ENCODE measurements at places on chromosomes 4 and X.

DNA sequence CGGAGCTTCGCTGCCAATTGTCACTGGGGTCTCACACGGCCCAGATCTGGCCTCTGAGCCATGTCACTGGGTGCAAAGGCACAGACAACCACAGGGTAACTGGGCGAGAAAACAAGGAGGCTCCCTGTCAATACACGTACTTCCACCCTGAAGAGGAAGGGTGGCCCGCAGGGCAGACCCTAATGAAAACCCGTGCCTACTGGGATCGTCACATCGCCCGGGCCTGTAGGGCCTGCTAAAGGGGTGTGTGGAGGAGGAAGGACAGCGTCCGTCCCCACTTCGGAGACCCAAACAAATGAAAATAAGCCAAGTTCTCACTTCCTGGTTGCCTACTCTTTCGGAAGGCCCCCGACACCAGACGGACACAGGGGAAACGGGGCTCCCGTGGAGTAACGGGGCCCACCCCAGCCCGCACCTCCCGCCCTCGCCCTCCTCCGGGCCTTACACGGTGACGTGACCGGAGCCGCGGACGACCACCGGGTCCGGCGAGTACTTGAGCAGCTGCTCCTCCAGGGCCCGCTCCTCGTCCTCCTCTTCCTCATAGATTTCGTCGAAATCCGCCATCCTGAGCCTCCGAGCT, 578 bp downstream of the CHIC2 start:
- no peak for DNase-seq

DNA sequence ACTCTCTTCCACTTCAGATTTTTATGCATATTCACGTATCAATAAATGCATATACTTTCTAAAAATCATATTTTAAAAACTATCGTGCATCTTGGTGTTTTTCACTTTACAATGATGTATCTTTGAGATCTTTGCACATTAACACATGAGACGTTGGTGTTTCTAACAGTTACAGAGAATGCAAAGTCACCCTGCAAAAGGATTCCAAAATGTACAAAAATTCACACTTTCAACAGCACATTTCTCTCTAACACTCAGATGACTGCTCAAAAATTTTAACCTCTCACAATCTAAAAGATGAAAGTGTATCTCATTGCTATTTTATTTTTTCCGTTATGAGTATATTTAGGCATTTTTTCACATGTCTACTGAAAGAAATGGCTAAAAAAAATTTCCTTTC, 38.9 kb downstream of the ELOVL6 start:
- DNase-seq = no peak

DNA sequence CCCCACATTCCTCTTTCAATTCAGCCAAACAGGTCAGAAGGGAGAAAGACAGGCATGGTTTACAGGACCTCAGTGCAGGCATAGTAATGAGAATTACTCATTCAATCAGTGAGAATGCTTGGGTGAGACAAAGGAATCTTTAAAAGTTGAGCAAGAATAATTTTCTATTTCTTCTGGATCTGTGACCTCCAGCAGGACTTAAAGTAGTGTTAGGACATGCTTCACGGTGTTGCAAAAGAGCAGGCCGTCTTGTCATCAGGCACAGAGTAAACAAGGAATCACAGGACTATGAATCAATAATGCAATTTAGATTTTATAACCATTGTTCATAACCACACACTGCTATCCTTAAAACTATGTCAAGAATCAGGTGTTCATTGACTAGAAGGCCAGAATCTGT, 130.6 kb upstream of the GLRA2 start:
- DNase-seq = no peak

DNA sequence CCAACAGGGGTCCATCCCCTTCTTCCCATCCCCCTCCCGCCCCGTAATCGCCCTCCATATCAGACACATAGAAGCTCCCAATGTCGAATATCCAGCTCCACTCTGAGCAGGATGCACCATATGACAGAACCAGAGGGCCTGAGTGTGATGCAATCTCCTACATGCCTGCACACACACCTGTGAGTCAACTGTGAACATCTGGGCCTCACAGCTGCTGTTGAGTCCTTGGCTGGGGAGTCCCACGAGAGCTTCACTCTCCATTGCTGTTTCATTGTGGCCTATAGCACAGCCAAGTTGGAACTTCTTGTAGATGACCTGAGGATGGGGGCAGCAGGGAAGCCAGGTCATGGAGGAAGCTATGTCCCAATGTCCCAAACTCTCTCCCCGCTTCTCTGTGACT, 8.2 kb downstream of the SLC38A5 start:
- peak; percentile 33 for DNase-seq

- no peak for DNase-seq
These were observed 93.3 kb downstream of the YIPF7 start for GRCh38 chr4:44558031-44558605.

- DNase-seq = no peak
These were observed 12.6 kb upstream of the NR3C2 start for GRCh38 chr4:148454835-148455234.
